Inflammatory macrophage (primary cell): ENCODE measurements at places on chromosomes 11 and 22.

DNA sequence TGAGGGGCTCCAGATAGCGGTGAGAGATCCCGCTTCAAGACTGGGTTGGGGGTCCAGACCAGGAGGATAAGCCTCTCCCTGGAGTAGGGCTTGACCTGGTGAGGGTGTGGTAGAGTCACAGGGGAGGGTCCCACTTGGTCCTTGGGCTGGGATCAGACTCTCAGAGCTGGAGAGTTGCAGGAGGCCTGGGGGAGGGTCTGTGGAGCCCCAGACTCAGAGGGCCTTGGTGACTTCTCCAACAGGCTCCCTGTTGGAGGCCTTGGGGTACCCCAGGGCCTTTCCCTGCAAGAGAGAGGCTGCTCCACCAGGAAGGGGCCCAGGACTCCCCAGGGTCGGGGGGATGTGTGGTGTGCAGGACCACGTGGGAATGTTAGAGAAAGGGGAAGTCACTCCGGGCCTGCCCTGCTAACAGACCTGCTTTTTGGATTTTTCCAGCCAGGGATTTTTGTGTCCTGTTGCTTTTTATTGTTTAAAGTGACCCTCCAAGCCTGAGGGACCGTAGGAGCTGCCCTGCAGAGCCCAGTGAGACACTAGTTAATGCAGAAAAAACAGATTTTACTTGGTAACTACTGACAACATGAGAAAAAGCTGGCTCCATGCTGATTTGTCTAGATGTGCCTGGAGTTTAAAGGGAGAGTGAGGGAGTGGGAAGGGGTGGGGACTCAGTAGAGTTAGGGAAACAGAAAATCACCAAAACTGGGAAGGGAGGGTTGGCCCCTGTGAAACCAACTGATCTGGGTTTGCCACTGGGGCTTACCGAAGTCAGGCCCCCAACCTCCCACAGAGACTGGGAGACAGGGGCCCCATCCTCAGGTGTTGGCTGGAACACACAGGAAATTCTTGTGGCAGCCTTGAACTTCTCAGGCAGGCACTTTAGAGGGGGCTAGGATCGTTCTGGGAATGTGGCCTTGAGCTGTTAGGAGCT is 801 bp upstream of the TXNRD2 start:
- DNase-seq: peak; percentile 48

DNA sequence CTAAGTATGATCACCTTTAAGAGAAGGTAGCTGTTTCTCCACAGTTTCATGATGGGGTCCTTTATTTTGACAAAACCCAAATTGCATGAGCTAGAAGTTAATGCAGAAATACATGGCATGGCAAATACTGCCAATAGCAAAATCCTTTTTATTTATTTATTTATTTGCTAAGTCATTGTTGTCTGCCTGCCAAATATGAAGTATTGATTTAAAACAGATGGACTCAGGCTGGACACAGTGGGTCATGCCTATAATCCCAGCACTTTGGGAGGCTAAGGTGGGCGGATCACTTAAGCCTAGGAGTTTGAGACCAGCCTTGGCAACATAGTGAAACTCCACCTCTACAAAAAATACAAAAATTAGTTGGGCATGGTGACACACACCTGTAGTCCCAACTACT is 52.4 kb downstream of the LARGE2 start:
- no peak for DNase-seq

- no peak for DNase-seq
Measured at GRCh38 chr11:71562120-71562519, 3.2 kb upstream of the KRTAP5-10 start.

- DNase-seq: no peak
Measured at GRCh38 chr11:403021-403760, 9.2 kb downstream of the PKP3 start.

- DNase-seq: peak; percentile 90
Measured at GRCh38 chr11:64879244-64879900, 951 bp upstream of the EHD1 start.

- DNase-seq: no peak
Measured at GRCh38 chr22:19460036-19460435, 12.5 kb upstream of the C22orf39 start.

DNA sequence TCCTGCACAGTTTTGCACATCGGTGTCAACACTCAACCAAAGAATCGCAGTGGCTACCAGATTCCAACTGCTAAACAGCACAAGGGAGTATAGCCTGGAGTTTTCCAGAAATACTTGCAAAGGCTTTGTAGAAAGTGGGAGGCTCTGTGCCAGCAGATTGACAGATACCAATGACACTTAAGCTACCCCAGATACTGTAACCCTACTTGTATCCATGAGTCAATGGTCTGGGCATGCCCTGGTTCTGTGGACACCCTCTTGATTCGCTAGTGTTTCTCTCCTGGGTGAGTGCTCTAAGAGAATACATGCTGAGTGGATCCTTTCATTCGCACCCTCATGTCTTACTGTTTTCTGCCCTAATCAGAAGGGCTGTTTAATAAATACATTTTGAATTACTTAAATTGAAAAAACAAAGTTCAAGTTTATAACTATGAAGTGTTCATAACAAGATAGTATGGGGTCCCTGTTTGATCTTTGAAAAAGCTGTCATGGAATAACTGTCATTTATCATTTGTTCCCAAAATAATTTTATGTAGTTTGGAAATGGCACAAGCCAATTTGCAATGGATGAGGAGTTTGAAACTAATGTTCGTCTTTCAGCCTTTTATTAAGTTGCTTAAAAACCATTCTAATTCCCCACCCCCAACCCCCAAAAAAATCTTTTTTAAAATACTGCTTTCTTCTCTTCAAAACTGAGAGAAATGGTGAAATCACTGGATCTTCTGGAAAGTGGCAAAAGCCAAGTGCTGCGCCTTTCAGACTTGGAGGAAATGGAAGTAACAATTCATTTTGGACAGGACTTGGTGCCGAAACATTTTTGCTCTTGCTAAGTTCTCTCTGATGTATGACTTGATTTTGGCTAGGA is 600.5 kb upstream of the TENM4 start:
- no peak for DNase-seq

GRCh38 chr11:133115099-133115498 is 417.2 kb downstream of the OPCML start:
- no peak for DNase-seq
